Renal cortex interstitium (tissue), 15 donors: ENCODE measurements at places on chromosomes 7 and 10.

DNA sequence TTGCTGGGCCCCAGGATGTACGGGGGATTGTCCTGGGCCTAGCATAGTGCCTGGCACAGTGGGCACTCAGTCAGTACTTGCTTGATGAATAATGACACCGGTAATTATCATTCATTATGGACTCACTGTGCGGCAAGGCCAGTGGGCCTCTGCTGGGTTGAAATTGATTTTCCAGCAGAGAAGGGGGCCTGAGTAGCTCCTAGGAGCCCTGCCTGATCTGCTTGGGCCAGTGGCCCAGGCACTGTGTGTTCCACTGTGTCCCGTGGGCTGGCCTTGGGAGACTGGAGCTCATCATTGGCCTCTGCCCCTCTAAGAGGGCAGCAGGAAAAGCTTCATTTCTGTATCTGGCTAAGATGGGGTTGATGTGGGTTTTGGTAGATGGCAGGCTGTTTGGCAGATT is 1.4 kb downstream of the CHST3 start:
- no peak for DNase-seq

DNA sequence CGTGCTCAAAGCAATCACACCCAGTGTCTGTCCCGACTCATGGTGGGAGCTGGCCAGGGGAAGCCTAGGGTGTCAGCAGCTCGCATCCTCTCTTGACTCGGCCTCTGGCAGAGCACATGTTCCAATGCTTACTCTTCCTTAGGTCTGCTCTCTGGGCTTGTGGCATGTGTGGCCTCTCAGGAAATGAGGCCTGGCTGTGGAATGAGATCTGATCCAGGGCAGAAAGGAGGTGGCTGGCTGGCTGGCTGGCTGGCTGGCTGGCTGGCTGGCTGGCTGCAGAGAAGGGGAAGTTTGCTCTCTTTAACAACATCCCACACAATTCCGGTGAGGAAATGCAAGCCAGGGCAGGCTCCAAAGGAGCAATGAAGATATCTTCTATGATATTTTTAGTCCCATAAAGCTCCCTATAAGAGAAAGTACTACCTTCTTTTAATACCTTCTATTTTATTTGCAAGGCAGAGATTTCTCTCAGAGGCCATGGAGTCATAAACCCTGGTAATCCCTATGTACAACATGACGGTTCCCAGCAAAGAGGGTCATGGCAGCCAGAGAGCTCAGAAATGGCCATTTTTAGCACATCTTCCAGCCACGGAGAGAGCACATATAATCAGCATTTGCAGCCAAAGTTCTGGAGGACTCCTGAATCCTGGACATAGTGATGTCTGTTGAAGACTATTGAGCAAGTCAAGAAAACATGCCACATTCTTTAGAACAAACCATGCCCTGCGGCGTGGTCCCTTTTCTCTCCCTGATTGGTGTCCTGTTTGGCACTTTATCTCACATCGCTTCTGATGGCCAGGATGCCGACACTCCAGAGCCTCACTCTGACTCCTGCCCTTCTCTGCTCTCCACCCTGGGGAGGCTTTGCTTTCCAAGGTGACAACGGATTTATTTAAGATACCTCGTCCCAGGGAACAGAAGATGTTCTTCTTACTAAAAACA is 153.7 kb downstream of the FANK1 start:
- no peak for DNase-seq

GRCh38 chr10:125608474-125608873 is 74.5 kb downstream of the TEX36 start:
- DNase-seq, result no peak

- DNase-seq, result no peak
Observed at GRCh38 chr7:136585954-136586670, 282.3 kb upstream of the CHRM2 start.

DNA sequence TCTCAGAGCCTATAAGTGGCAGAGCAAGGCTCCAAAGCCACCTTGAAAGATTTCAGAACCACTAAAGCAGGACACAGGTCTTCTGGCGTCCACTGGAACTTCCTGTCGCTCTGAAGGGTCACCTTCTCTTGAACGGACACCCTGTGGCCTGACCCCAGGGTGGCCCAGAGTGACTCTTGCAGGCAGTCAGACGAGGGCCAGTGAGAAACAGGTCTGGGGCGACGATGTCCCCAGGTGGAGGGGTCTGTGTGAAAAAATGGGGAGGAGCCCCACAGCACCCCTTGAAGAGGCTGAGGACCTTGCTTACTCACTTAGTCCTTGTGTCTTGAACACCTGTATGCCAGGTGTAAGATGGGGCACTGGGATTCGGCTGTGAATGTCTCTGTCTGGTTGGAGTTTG is 946 bp upstream of the RASGEF1A start:
- DNase-seq, result no peak

- no peak for DNase-seq
Observed at GRCh38 chr10:1954300-1954699, 217.0 kb upstream of the ADARB2 start.

DNA sequence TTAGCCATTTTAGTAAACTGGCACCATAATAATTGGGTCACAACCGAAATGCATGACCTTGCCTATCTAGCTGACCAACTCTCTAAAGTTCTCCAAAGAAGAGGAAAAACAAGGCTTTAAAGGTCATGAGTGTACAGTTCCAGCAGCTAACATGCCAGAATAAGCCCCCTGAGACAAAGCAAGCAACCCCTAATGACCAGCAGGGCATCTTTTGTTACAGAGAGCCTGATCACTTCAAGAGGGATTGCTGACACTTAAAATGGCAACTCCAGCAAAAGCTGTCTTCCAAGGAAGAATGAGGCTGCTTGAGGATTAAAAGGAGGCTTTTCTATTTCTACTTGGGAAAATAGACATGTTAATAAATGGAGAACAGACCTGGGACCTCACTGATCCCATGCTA is 213.6 kb downstream of the CDC14C start:
- no peak for DNase-seq

DNA sequence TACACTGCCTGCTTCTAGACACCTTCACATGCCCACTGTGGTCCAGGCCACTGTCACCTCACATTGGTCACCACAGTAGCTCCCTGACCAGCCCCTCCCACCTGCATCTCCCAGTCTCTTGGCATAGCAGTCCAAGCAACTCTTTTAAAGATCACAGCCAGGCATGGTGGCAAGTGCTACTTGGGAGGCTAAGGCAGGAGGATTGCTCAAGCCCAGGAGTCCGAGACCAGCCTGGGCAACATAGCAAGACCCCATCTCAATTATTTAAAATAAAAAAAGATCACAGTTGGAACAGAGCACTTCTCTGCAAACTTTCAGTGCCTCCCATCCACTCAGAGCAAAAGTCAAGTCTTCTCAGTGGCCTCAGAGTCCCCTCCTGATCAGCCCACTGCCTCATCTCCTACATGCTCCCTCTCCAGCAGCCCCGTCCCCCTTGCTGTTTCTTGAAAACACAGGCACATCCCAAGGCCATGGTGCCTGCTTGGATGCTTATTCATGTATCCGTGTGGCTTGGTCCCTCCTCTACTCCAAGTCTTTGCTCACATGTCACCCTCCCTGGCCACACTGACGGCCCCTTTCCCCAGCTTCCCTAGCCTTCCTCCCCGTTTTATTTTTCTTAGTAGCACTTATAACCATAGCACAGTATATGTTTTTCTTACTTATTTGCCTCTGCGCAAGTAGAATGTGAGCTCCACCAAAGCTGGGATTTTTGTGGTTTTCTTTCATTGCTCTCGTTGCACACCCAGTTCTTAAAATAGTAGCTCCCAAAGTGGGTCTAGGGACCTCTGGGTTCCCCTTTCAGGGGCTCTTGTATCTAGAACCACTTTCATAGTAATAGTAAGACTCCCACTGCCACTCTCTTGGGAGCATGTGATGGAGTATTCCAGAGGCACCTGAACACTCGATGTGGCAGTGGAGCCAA is 19.5 kb downstream of the TSPAN15 start:
- no peak for DNase-seq

GRCh38 chr7:30785786-30786185 is 14.6 kb downstream of the MINDY4 start:
- no peak for DNase-seq

- DNase-seq, result no peak
Observed at GRCh38 chr10:109126541-109126940, 796.8 kb downstream of the XPNPEP1 start.

GRCh38 chr7:107744345-107744750 is 406 bp downstream of the CBLL1 start:
- DNase-seq, result no peak

DNA sequence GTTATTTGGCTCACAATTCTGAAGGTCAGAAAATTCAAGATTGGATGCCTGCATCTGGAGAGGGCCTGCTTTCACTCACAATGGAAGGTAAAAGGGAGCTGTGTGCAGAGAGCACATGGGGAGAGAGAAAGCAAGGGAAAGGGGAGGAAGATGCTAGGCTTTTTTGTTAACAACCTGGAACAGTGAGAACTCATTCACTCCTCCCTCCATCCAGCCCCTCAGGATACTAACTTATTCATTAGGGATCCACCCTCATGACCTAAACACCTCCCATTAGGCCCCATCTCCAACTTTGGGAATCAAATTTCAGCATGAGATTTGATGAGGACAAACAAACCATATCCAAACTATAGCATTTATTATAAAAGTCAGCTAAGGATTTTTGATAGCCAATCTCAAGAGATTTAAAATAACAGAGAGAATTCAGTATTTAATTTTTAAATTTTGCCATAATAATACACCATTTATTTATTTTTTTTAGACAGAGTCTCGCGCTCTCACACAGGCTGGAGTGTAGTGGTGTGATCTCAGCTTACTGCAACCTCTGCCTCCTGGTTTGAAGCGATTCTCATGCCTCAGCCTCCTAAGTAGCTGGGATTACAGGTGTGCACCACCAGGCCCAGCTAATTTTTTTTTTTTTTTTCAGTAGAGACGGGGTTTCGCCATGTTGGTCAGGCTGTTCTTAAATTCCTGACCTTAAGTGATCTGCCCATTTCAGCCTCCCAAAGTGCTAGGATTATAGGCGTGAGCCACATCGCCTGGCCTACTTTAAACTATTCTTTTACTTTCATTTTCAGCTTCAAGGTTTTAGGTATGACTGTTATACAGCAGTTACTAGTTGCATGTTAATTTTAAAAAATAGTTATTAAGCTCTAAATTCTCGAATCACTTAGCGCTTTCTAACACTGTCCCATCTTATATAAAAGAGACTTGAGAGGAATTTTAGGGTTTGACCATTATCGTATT is 20.3 kb upstream of the ETV1 start:
- no peak for DNase-seq

DNA sequence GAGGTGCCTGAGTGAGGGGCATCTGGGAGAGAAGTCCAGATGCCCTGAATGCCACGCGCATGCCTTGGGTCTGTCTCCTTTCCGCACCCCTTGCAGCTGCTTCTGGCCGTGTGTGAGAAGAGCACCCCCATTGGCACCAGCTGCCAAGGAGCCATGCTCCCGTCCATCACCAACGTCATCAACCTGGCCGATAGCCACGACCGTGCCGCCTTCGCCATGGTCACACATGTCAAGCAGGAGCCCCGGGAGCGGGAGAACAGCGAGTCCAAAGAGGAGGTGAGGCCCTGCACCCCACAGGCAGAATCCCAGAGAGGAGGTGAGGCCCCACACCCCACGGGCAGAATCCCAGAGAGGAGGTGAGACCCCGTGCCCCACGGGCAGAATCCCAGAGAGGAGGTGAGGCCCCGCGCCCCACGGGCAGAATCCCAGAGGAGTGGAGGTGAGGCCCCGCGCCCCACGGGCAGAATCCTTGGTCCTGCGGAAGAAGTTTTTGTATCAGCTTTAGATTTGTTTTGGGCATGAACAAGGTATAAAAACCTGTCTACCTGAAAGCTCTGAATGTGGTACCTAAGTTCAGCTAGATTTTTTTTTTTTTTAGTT is 91.8 kb downstream of the TRRAP start:
- no peak for DNase-seq

DNA sequence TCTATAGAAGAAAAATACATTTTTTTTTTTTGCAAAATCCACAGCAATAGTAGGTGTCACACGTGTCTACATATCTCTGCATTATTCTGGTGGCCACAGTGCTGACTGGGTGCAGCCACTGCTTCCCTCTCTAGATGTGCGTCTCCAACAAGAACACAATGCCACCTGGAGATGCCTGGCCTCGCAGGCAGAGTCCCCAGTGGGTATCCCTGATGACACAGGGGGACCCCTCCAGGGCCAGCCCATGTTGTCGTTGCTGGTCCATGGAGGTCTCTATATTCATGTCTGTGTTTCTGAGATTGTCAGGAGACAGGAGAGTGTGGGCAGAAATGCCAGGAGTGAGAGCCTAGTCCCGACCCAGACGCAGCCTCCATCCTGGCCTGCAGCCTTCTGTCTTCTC is 345.9 kb upstream of the SHH start:
- no peak for DNase-seq

GRCh38 chr10:119058010-119058409 is 22.6 kb downstream of the EIF3A start:
- DNase-seq, result no peak

GRCh38 chr7:100556541-100556940 is 17.2 kb downstream of the SAP25 start:
- no peak for DNase-seq

DNA sequence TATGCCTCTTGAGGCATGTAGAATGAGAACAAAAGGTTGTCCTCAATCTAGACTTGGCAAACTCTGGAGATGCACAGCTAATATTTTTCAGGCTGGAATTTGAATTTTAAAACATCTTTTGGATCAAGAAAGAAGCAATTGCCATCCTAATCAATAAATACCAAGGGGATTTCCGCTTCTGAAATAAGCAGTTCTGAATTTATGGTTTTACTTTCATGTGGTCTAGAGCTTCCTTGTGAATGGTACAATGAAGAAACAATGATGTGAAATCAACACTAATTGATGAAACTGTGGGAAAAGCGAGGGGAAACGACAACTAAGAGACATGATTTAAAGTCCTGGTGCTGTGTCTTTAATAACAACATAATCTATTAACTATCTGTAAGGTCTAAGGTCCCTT is 1202.7 kb downstream of the SORCS3 start:
- DNase-seq, result no peak

DNA sequence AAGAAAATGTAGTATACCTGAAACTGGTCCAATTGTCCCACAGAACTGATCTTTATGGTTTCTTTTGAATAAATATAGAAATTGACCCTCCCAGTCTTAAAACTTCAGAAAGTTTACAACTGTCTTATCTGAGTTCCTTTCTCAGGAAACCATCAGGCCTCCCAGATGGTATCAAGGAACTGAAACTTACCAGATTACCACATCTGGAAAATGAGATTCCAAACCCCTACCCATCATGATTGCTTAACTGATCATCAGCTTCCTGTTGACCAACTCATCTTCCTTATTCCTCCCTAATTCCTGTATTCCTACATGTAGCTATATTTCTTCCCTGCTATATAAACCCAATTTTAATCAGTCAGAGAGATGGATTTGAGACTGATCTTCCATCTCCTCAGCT is 5.5 kb downstream of the VWDE start:
- no peak for DNase-seq

DNA sequence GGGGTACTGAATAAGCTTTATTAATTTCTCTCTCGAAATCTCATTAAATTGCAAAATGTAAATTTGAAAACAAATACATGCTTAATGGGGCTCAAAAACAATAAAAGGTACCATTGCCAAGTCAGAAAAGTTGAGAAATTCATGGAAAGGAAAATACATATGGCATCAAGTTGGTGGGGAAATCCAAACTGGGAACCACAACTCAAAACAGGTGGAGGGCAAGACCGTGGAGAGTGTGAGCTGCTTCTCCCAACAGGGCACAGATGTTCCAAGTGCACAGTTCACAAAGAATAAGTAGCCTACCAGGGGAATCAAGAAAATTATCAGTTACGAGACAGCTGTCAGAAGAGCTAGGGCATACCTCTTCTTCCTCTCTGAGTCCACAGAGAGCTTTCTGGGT is 26.6 kb downstream of the MKX start:
- no peak for DNase-seq

- no peak for DNase-seq
Observed at GRCh38 chr10:23157691-23158369, 34.3 kb upstream of the PTF1A start.
